Activated CD4-positive, CD25-positive, alpha-beta regulatory T cell (primary cell): ENCODE measurements at places on chromosomes 1 and 21.

DNA sequence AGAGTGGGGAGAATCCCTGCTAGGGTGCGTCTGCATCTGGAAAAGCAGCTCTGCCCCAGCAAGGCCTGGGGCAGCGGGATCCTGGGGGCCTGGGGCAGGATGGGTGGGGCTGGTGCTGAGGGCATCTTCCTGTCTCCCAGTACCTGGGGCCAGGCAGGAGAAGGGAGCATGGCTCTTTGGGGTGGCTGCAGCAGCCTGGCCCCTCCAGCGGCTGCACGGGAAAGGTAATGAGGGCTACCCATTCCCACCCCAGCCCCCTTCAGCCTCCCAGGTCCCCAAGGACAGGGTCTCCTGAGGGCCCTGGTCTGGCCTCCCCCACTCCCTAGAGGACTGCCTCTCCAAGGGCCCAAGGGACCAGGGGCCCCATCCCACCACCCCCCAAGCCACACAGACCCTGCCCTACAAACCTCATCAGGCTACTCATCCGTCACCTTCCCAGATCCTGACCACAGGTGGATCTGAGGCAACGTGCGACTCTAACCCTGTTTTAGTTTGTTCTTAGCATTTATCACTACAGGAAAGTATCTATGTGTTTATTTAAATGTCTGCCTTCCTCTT, 910 bp upstream of the ANKRD65 start:
- no peak for DNase-seq

GRCh38 chr1:181660621-181661020, 177.3 kb downstream of the CACNA1E start:
- no peak for DNase-seq

- no peak for DNase-seq
These were observed 80.6 kb downstream of the TNFSF18 start for GRCh38 chr1:172970186-172970585.

GRCh38 chr1:12438349-12438924, 179.6 kb downstream of the DHRS3 start:
- DNase-seq, result no peak

GRCh38 chr1:244063498-244063897, 12.4 kb downstream of the ZBTB18 start:
- DNase-seq, result no peak

- DNase-seq, result no peak
These were observed 1.1 kb downstream of the HTR6 start for GRCh38 chr1:19665496-19666465.

- DNase-seq, result no peak
These were observed 418.6 kb upstream of the PROX1 start for GRCh38 chr1:213568929-213569815.

DNA sequence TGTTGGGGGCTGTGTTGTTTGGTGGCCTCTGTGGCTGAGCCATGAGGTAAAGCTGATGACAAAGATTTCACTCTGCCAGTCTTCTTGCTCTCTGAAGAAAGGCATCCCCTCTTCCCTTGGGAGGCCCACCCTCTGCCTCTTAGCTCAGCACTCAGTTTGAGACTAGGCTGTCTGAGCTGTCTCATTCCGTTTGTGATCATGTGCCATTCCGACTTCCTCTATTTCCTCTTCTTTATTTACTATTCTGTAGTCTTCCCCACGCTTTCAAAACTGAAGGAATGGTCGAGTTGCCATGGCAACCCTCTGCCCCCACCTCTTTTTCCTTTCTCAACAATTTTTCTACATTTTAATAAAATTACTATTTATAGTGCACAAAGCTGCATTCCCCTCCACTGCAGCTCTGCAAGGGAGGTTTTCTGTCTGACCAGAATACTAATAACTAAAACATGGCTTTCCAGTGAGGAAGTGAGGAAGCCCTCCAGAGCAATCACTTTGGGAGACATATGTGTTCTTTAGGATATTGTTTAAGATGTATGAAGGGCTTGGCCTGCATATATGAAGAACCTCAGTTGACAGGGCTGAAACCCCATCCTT, 30.8 kb downstream of the KCNA3 start:
- DNase-seq, result no peak

GRCh38 chr1:29628190-29628589, 391.9 kb downstream of the PTPRU start:
- DNase-seq, result no peak

DNA sequence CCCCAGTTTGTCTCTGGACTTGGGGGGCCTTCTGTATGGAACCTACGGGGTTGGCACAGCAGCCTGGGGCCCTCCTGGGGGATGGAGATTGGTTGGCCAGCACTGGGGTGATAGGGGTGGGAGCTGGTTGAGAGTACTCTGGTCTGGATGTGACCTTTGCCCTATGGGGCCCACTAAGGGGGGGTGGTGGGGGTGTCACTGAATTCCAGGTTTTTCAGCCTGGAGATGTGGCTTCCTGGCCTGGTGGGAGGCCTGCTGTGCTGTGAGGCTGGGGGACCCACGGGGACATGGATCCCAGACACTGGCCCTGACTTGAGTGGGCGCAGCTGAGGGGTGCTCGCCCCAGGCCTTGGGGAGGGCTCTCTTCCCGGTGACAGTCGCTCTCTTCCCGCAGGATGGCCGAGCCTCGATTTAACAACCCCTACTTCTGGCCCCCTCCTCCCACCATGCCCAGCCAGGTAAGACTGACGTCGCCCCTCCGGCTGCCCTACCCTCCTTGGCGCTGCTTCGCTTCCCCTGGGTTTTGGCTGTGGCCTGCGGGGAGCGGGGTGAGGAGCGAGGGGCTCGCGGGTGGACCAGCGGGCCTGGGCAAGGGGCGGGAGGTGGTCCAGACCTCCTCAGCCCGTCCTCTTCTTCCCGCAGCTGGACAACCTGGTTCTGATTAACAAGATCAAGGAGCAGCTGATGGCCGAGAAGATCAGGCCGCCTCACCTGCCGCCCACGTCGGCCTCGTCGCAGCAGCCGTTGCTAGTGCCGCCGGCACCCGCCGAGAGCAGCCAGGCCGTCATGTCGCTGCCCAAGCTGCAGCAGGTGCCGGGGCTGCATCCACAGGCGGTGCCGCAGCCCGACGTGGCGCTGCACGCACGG, 19.6 kb downstream of the ZNF362 start:
- DNase-seq, result no peak

GRCh38 chr1:219174460-219175211, 958 bp downstream of the LYPLAL1 start:
- no peak for DNase-seq

GRCh38 chr1:235642943-235643371, 6.6 kb downstream of the GNG4 start:
- DNase-seq, result no peak

DNA sequence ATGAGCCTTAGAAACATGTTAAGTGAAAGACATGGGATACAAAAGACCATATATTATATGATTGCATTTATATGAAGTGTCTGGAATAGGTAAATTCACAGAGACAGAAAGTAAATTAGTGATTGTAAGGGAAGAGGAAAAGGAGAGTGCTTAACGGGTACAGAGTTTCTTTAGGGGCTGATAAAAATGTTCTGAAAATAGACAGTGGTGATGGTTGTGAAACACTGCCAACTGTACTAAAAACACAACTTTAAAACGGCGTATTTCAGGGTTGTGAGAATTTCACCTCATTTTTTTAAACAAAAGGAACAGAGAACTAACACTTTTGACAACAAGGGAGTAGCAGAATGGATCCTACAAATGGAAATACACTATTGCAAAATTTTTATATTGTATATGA, 13.4 kb downstream of the COP1 start:
- DNase-seq, result no peak
